Esophagus squamous epithelium (tissue), 5 donors: ENCODE measurements at places on chromosomes 12 and 14. TPM values are rescaled to one million over a fixed set of nuclear protein-coding genes. Genes with fewer than 3 reads are reported as not detected.

Gene IL22
- total RNA-seq = not detected

DNA sequence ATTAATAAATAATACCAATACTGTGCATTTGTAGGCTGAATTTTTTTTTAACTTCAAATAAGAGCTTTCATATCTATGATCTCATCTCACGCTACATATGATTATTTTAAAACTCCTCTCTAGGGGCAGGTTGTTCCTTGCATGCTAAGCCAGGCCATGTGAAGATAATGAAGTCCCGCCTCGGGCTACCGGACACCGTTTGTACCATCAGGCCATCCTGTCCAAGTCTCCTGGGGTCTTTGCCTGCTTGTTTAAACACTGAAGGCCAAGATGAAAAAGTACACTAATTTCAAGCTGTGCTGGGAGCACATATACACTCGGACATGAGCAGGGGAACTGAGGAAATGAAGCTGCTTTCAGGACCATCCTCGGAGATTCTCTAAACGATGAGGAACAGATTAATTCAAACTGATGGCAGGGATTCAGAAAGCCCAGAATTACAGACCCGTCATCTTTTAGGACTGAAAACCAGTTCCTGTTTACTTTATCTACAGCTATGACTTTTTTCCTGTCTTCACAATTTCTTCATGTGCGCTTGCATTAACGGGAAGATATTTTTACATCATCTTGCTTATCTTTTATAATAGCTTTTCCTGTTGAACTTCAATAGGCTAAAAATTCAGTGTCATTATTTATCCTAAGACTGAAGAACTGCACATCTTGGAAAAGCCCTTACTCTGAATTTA is 6.3 kb upstream of the ABHD12B start:
- DNase-seq = no peak

- DNase-seq = no peak
Measured at GRCh38 chr14:81453166-81453766, 53.1 kb upstream of the STON2 start.

Gene INTS13
- 23.1 TPM for total RNA-seq

DNA sequence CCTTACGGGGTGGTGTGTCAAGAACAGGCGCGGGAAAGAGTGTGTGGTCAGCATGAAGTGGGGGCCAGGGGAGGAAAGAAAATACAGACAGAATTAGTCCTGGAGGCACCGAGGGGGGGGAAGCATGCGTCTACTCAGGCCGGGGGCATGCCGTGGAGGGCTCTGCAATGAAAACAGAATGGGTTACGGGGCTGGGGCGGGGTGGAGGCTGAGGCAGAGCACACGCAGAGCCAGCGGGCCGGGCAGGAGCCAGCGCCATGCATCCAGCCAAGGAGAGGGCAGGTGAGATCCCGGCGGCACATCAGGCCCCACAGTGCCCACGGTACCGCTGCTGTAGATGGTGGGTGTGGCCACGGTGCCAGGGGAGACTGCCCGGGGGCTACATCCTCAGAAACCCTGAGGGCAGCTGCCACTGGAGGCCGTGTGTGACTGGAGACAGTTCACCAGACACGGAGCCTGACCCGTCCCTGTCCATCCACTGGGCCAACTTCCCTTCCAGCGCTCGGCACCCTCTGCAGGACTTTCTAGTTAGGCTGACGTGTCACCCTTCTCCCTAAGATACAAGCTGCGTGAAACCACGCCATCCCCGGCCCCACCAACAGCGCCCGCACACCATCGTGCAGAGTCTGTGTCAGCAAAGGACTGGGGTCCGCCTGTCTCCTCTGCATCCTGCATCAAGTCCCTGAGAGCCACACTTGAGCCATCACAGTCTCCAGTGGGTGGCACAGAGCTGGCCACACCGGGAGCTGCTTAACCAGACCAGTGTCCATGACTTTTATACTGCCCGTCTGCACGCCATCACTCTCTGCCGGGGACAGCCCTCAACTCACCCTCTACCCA is 87.4 kb downstream of the PIWIL1 start:
- DNase-seq = no peak

DNA sequence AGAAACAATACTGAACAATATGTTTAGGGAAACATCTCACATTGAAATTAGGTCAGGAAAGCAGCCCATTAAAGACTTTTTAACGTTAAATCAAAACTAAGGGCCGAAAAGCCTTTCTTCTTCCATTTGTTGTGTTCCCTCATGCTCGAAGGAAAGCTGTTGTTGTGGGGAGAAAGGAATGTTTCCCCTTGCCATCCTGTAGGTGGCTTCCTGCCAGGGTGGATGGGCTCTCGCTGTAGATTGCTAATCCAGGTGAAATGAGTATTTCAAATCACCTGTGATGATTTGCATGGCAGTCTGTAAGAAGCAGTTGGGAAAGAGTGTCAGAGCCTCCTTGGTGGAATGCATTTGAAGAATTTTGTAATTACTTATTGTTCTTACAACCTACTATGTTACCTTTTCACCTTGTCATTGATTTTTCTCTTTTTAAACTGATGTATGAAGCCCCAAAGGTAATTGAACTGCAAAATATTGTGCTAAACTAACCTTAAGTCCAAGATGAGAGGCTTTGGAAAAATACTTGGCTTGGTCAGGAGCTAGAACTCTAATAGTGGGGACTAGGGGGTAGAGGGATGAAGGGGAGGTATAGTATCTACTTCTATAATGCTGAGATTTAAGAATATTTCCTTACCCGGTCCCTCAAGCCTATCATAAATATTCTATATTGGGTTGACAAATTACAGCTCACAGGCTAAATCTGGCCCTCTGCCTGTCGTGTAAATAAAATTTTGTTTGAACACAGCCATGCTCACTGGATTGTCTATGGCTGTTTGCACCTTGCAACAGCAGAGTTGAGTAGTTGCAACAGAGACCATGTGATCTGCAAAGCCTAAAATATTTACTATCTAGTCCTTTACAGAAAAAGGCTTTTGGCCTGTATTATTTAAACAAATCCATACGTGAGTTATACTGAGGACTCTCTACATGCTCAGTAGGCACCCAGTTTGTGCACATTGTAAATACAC is 7.7 kb upstream of the DCP1B start:
- no peak for DNase-seq

Gene KRT78
- total RNA-seq = 481 TPM

DNA sequence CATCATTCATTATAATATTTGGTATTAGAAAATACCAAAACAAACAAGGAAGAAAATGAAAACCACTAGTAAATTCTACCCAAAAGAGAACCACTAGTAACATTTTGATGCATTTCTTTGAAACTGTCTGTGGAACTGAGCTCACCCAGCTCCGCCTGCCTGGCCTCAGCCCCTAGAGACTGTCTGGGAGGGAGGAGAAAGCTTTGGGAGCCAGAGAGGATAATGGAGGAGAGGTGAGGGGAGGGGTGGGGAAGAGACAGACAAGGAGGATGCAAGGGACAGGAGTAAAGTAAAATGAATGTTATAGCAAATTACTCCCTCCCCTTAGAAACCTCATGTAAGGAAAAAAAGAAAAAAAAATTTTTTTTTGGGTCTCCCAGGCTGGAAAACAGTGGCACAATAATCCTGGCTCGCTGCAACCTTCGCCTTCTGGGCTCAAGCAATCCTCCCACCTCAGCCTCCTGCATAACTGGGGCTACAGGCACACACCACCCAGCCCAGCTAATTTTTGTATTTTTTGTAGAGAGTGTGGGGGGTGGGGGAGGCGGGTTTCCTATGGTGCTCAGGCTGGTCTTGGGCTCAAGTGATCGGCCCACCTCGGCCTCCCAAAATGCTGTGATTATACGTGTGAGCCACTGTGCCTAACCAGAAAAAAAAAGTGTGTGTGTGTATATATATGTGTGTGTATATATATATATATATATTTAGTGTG is 3.2 kb upstream of the MMP19 start:
- DNase-seq = no peak

- no peak for DNase-seq
Measured at GRCh38 chr14:75655235-75655634, 5.4 kb downstream of the ERG28 start.

GRCh38 chr12:14968478-14968877 is 4.4 kb upstream of the PDE6H start:
- no peak for DNase-seq

- no peak for DNase-seq
Measured at GRCh38 chr12:105194947-105195346, 41.0 kb downstream of the APPL2 start.

DNA sequence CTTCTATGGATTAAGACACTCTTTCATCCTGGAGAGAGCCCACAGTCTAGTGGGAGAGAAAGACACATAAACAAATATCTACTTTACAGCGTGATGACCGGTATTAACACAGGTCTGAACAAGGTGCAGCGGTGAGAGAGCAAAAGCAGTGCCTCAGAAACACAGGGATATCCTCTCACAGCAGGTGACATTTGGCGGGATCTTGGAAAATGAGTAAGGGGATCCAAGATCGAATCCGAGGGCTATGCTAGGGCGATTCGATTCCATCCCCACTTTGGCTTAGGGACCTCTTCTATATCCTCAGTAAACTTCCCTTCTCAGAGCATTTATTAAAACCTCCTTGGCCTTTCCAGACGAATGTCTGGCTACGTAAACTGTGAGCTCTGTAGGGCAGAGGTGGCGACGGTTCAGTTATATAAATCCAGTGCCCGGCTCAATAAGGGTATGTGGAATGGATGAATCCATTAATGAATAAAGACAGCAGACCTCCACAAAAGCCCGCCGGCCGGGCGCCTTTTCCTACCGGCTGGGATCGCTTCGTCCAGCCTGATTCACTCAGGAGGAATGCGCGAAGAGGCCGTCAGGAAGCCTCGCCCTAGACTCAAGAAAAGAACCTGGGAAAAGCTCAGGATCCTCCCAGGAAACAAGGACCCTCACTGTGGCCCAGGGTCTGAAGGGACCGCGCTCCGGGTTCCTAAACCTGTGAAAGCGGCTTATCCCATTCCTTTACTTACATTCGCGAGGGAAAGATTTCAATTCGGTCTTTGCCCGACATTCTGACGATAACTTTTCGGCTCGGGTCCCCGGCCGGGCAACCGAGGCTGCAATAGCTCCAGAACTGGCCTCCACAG is 455 bp downstream of the ATP6V1D start:
- no peak for DNase-seq

Gene FAM181A
- total RNA-seq = not detected

Gene DNAJC22
- total RNA-seq = 0.18 TPM

GRCh38 chr14:53596853-53597525 is 359.6 kb downstream of the BMP4 start:
- DNase-seq = no peak

DNA sequence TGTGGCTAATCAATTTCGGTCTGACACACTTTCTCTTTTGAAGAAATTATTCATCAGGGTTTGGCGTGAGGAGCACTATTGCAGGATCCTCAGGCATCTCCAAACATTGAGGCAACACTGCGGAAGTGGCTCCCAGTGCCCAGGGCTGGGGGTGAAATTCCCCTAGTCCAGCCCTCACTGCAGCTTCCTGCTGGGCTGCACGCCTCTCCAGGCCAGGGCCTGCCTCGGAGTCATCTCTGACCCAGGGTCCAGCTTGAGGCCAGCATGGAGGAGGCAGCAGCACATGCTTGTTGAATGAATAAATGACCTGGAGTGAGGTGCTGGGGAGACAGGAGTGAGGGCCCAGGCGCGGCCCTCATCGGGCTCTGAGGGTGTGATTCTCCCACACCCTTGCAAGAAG is 36.0 kb upstream of the TDRD9 start:
- no peak for DNase-seq

DNA sequence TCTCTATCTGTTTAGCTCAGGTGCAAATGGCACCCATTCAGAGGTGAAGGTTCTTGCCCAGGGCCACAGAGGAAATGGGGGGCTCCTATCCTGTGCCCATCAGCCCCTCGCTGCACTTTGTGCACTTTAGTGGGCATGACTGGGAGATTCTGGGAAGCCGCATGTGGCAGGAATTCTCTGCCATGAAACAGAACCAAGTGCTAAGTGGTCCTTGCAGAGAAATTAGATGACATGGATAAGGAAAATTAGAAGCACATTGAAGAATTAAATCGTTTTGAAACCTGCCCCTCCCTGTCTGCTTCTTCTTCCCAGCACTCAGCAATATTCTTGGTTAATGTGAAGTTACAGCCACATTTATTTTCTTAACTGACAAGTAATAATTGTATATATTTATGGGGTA is 185.2 kb upstream of the RTL1 start:
- DNase-seq = no peak

- no peak for DNase-seq
Measured at GRCh38 chr14:50759800-50760543, 71.0 kb downstream of the NIN start.

- no peak for DNase-seq
Measured at GRCh38 chr12:120404271-120404670, 33.6 kb upstream of the COX6A1 start.

DNA sequence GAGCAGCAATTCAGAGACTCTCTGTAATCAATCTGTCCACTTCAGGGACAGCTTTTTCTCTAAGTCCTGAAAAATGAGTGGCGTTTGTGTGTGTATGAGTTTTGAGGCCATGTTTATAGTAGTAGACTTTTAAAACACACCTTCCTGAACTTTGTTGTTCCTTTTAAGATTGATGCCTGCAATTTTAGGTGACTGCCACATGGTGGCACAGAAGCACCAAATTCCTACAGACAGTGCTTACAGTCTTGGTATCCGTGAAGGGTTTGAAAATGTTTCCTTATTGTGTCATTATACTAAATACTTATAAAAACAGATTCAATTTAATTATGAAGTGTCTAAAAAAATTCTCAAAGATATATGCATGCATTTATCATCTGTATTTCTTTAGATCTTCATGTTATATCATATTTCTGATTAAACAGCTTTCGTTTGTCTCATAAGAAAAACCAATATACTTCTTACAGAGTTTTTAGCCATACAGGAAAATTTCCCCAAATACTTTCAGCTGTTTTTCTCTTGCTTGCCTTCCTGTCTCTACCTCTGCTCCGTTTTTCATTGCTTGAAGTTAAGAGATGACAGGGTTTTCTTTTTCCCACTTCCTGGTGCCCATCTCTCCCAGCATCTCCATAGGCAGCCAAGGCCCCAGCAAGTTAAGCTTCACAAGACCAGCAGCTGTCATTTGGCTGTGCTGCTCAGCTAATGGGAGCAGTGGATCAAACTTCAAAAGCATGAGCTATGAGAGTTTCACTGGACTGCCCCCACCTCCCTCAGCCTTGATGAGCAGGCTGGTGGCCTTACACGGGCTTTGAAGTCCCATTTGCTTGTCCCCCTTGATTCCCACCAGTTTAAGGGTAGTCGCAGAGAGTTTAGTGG is 259.6 kb downstream of the AKAP6 start:
- no peak for DNase-seq

DNA sequence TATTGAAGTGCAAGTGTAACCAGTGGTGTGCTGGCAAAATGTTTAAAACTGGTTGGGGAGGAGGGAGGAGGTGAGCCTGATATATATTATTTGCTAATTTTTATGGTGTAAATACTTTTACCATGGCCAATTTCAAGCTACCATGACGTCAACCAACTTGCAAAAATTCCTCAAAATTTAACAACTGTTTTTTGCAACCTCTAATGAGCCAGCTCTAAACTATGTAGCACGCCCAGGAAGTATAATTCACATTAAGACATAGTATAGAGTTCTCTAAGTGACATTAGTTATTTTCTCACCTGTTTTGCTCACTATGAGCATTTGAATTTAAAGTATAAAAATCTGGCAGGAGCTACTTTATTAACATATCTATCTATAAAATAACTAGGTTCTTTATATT is 41.4 kb downstream of the ATL1 start:
- no peak for DNase-seq
